ENCODE measurements at places on chromosomes 3 and 15. TPM values are rescaled to one million over a fixed set of nuclear protein-coding genes. Genes with fewer than 3 reads are reported as not detected.

GRCh38 chr3:124078953-124079911, 87.3 kb upstream of the ROPN1 start:
- no peak for DNase-seq

DNA sequence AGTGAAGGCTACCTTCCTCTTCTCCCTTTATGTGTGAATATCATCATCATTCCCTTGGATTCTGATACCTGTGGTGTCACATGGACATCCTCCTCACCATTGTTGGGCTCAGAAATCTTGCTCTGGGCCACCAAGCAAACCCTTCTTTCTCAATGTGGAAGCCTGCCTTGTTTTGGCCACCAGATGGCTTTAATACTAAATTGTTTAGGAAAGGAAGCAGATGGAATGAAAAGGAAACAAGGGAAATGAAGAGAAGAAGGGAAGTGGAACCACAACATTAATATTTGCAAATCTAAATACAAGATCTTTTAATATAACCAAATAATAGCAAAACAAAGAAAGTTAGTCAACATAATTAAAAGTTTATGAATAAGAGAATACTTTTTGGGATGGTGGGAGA, 14.0 kb downstream of the FAM227B start:
- DNase-seq, result no peak

GRCh38 chr15:33380406-33380805, 69.6 kb downstream of the RYR3 start:
- DNase-seq, result no peak

Gene EPHB3
- total RNA-seq, result not detected

- no peak for DNase-seq
Observed at GRCh38 chr3:184031187-184031792, at the start of gene HTR3D. TSS of gene HTR3D (plus strand) at chr3:184031742. CDS start at chr3:184031742, 0 bp downstream.

- no peak for DNase-seq
Observed at GRCh38 chr15:35168464-35168863, 83.4 kb upstream of the NANOGP8 start.

DNA sequence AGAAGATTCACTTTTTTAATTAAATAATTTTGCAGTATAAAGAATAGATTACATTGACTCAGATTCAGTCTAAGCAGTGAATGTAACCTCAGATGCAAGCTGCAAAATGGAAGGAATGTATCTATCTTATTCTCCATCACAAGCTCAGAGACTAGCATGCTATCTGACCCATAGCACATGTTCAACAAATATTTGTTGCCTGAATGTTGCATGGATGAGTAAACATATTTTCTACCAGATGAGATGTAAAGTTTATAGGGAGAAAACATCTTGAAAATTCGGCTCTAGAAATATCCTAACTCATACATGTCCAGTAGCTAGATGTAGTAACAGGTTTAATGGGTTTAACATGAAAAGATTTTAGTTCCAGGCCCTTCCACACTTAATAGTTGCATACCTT, 234.2 kb downstream of the MECOM start:
- no peak for DNase-seq

DNA sequence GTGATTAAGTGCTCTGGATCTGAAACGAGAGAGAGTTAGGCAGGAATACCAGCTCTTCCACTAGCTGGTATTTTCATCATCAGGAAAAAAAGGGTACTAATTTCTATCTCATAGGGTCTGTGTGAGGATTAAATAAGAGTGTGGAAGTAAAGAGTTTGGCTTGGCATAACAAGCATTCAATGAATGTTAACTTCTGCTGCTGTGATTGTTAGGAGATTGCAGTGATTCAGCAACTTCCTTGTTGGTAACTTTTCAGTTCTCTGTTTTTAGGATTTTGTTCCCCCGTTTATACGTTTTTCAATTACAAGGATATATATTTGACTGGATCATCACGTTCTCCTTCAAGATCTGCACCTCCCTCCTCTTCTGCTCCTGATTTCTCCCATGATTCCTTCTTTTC, 65.9 kb upstream of the MYO5C start:
- DNase-seq, result no peak

Gene RASGRF1
- total RNA-seq, result not detected

Gene SPINK8
- not detected for total RNA-seq

GRCh38 chr3:16264174-16264707, 502 bp downstream of the DPH3 start:
- no peak for DNase-seq

Gene GASK1A
- total RNA-seq, result not detected

DNA sequence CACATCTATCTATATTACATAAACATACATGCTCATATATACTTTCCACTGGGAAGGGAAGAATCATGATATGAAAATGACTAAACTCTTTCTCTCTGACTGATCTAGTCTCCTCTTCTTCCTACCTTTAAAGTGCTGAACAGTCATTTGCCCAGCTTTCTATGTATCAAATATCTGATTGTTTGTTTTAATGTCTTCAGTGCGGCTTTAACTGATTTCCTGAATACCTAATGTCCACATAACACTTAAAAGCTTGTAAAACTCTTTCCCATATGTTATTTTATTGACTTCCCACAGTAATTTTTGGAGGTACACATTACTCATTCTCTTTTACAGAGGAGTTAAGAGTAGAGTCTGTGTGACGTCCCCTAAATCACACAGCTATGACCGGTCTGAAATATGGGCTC, 28.2 kb downstream of the CPOX start:
- DNase-seq, result no peak

Gene CD86
- total RNA-seq, result 3.8 TPM

DNA sequence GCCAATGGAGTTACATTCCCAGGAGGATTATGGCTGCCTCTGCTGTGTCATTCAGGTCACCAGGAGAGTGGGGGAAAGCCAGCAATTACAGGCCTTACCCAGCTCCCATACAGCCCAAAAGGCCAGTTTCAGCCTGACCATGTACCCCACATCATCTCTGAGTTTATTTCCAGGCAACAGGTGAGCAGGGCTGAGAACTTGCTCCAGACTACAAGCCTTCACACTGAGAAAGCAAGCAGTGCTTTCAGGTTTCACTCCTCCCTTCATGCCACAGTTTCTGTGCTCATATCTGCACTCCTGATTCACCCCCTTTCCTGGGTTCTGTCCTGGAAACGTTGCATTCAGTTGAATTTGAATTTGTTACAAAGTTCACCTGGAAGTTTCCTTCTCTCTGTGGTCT, 68.1 kb upstream of the ABI3BP start:
- DNase-seq, result no peak

Gene KCNAB1
- not detected for total RNA-seq

Gene SMAD6
- total RNA-seq, result 0.34 TPM

Gene IL17RE
- total RNA-seq, result 3.2 TPM

DNA sequence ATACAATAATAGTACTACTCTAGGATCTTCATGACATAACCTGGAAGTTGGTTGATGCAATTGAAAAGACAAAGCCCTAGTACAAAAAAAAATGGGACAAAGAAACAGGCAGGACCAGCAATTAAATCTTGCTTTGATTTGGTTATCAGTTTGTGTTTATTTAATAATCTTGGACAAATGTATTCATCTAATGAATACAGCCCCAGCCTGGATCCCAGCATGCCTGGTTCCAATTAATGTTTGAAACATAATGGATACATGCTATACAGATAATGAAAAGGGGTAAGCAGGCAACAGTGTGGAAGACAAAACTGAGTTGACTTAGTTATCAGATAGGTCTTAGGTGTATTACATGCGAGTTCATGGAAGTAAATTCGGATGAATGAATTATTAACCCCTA, 29.6 kb upstream of the SATB1 start:
- DNase-seq, result no peak

DNA sequence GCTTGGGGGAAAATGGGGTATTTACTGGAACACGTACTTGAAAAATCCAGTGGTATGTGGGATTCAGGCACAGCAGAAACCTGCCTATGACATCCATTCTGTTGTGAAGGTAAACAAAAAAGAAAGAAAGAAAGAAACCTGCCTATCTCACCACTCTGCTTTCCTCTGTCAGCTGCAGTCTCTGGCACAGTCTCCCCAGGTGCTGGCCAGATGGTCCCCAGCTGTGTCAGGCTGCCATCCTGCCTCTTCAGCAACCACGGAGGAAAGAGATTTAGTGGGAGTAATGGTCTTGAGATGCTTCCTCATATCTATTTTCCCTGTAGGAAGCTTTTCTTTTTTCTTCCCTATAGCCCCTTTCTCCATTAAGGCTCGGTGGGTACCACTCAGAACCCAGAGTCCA, 2.5 kb upstream of the PXYLP1 start:
- no peak for DNase-seq

DNA sequence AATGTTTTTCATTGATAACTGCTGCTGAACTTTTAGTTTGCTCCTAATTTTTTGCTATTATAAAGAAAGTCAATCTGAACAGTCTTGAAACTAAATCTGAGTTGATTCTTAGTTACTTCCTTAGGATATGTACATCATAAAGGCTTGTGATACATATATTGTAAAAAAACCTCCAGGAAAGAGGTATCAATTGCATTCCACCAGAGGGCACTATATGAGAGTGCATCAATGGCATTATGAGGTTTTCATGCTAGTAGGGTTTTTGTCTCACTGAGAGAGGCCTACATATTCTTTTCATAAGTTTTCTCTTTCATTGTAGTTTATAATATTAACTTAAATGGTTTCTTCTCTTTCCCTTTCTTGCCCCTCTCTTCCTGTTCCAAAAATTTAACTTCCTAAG, 46.9 kb downstream of the PIK3R4 start:
- no peak for DNase-seq

DNA sequence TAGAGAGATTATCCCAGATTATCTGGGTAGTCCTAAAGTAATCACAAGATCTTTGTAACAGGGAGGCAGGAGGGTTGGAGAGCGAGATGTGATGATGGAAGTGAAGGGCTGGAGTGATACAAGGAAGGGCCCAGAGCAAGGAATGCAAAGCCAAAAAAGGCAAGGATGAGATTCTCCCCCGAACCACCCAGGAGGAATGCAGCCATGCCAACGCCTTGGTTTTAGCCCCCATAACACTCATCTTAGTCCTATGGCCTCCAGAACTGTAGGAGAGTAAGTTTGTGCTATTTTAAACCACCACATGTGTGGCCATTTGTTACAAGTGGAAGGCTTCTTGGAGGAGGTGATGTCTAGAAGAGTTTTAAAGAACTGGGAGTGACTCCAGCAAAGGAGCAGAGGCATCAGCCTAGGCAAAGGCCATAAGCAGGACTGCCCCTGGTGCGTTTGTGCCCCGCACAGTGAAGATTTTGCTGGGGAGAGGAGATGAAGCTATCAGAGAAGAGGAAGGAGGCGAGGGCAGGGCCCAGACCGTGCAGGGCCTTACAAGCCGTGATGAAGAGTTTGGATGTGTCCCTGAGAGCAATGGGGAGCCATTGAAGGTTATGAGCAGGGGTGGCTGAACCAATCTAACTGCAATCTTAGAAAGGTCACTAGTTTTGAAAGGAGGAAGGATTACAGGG, 25.3 kb upstream of the CORO2B start:
- DNase-seq, result no peak

- DNase-seq, result no peak
Observed at GRCh38 chr3:188242436-188243123, 88.6 kb downstream of the LPP start.

Gene ANKRD63
- total RNA-seq, result not detected

DNA sequence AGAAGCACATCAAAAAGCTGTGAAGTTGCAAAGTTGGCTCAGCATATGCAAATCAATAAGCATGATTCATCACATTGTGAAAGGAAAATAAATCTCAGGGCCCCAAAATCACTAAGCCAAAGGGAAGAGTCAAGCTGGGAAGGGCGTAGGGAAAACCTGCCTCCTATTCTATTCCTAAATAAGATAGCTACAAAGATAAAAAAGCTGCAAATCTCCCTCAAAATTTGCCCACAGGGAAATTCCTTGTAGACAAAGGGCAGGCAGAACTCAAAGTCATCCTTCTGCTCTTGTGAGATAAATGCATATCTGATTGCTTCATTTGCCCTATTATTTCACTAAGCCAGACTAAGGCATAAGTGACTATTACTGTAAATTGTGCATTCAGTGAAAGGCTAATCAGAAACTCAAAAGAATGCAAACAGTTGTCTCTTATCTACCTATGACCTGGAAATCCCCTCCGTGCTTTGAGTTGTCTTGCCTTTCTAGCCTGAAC, 30.5 kb upstream of the CCNL1 start:
- no peak for DNase-seq

GRCh38 chr3:115666920-115667737, 43.8 kb downstream of the GAP43 start:
- DNase-seq, result no peak

Gene SNRPN
- 33.6 TPM for total RNA-seq
